ENCODE measurements at places on chromosomes 1 and 21. TPM values are rescaled to one million over a fixed set of nuclear protein-coding genes. Genes with fewer than 3 reads are reported as not detected.

The LEFTY1 gene
- not detected for total RNA-seq

The PYHIN1 gene
- total RNA-seq: not detected

The LAMC1 gene
- total RNA-seq: 130 TPM

The S100A7A gene
- not detected for total RNA-seq

The MUL1 gene
- 30.6 TPM for total RNA-seq

The TNNT2 gene
- not detected for total RNA-seq

The GBP5 gene
- total RNA-seq: 0.26 TPM

The MX2 gene
- total RNA-seq: 9.7 TPM

The CELA2A gene
- total RNA-seq: not detected

The GPR161 gene
- total RNA-seq: 45.5 TPM

The CD1B gene
- not detected for total RNA-seq

The LCE1D gene
- total RNA-seq: not detected

The DNASE2B gene
- not detected for total RNA-seq

The MR1 gene
- 17.3 TPM for total RNA-seq

The PRRX1 gene
- total RNA-seq: 36.4 TPM

The WDR64 gene
- total RNA-seq: not detected

The AQP10 gene
- not detected for total RNA-seq

The CYP4Z1 gene
- total RNA-seq: 0.51 TPM

The MYBPH gene
- total RNA-seq: 0.64 TPM

The DYNLT4 gene
- total RNA-seq: not detected

The EFNA1 gene
- 23.8 TPM for total RNA-seq

The CCDC181 gene
- 5.2 TPM for total RNA-seq

The ERI3 gene
- total RNA-seq: 44.4 TPM

The TMEM81 gene
- total RNA-seq: 3.3 TPM

The CDK18 gene
- 28.2 TPM for total RNA-seq

The PDPN gene
- total RNA-seq: 30.0 TPM

The PLD5 gene
- 2.4 TPM for total RNA-seq

The C1QB gene
- total RNA-seq: 26.1 TPM

The ARHGEF10L gene
- total RNA-seq: 5.6 TPM

The MARK1 gene
- total RNA-seq: 8.6 TPM

The S100A1 gene
- not detected for total RNA-seq

The CD247 gene
- total RNA-seq: not detected

The PBXIP1 gene
- 151 TPM for total RNA-seq

The CASQ1 gene
- total RNA-seq: 0.34 TPM

The PLPPR5 gene
- 0.76 TPM for total RNA-seq

The CRABP2 gene
- total RNA-seq: 71.5 TPM

The RABGGTB gene
- total RNA-seq: 54.5 TPM

The KRTAP19-1 gene
- total RNA-seq: not detected

The NPHS2 gene
- not detected for total RNA-seq

The SMCP gene
- not detected for total RNA-seq
